ENCODE measurements at places on chromosomes 4 and X. TPM values are rescaled to one million over a fixed set of nuclear protein-coding genes. Genes with fewer than 3 reads are reported as not detected.
A peak's percentile ranks its signal among the peaks of the same experiment; 100 is the strongest.

DNA sequence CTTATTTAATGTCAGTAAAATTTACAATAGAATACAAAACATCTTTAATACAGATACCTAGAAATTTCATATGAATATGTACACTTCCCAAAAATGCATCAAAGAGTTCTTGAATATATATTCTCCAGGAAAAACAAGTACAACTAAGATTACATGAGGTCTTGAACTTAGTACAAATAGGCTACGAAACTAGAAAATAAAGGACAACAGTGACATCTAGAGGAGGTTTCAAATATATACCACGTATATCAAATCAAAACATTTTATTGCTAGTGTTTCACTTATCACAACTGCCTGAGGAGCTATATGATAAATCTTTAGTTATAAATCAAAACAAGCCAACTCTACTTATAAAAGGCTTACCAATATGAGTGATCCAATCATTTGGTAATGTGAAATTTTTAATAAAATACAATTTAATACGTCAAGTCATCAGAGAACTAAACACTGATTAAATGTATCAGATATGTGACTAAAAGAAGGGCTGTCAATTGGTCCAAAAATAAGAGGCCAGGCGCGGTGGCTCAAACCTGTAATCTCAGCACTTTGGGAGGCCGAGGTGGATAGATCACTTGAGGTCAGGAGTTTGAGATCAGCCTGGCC lies 36.6 kb downstream of the ANAPC10 start:
- peak; percentile 37 for DNase-seq

GRCh38 chr4:78721747-78722146 lies 54.4 kb upstream of the BMP2K start:
- DNase-seq, result no peak

- no peak for DNase-seq
Observed at GRCh38 chr4:95640311-95640710, 91.5 kb upstream of the UNC5C start.

Gene IL13RA2
- 1.7 TPM for total RNA-seq

DNA sequence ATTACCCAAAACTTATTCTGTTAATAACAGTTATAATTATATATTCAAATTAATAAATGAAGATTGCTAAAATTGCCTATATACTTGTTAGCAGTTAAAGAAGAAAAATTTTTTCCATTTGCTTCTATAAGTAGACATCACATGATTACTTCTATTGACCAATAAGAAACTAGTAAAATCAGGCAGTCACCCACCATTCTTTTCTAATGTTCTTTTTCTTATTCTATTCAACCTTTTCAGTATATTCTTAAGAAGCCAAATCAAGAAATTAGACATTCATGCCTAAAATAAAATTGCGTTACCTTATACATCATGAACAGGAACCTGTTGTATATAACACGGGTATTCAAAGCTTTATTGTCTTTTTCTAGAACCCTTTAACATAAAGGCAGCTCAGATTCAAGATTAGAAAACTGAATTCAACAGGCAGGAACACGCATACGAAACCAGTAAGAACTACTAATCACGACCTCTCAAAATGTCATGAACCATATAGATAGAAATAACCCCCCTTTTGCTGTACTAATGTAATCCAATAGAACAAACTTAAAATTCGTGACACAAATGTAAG lies 568.1 kb upstream of the DIPK2B start:
- peak; percentile 34 for DNase-seq

Gene CNGA1
- 0.17 TPM for total RNA-seq

DNA sequence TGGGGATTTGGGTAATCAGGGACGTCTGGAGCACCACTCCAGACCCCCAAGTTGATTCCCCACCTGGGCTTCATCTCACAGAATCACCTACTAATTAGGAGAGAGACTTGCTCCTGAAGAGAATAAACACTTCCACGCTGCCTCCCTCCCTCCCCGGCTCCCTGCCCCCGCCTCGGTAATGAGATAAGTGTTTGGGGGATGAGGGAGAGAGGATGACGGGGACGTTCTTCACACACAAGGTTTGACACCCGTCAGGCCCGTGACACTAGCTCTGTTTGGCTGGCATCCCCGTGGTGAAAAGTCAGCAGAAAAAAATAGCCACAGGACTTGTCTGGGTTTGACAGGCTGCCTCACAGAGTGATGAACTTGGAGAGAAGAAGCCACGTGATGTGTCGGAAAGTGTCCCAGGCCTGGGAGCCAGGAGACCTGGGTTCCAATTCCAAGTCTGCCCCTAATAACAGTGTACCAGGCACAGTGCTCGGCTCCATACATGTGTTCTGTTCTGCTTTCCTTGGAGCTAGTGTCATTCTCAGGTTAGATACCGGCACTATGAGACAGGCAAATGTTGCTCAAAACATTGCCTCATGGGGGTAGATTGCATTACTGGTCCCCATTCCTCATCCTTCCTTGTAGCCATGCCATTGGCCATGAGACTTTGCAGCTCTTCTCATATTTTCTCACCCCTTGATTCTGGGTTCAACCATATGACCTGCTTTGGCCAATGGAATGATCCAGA lies 578.0 kb downstream of the BCOR start:
- DNase-seq, result no peak

DNA sequence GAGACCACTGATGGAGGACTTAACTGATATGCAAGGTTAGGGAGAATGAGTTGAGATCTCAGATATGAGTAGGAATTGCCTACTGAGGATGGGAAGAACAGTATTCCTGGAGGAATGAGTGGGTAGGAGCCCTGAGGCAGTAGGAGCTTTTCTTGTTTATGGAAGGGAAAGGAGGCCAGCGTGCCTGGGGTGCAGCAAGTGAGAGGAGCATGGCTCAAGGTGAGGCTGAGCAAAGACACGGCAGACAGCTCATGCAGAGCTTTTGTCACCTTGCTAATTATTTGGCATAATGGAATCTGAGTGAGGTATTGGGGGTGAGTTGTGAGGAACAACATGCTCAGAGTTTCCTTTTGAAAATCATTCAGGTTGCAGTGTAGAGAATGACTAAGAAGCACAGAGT lies 65.3 kb upstream of the IBSP start:
- DNase-seq, result no peak

Gene ZFYVE28
- 5.0 TPM for total RNA-seq
